ENCODE measurements at places on chromosomes 5 and 9.
A peak's percentile ranks its signal among the peaks of the same experiment; 100 is the strongest.

DNA sequence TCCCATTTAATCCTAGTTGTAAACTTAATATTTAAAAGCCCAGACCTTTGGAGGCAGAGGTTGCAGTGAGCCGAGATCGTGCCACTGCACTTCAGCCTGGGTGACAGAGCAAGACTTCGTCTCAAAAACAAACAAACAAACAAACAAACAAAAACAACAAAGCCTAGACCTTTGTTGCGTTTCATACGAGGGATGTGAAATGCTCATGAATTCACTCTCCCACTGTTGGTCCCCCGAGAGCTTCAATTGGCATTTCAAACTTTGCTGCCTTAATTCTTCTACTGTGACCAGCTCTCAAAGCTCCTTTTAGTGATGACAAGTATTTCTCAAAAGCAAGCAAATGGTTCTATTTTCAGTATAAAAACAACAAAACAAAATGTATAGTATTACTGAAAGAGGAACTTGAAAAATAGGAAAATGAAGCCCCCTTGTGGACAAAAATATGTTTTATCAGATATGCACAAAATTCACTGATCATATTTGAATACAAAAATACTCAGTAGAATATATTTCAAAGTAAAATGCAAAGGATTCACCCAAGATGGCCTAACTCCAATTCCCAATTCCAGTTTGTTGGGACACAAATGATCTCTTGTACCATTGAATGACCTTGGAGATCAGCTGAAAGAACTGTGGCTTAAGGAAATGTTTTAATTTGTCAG lies 140.4 kb downstream of the ESM1 start:
- peak; percentile 76 for DNase-seq

DNA sequence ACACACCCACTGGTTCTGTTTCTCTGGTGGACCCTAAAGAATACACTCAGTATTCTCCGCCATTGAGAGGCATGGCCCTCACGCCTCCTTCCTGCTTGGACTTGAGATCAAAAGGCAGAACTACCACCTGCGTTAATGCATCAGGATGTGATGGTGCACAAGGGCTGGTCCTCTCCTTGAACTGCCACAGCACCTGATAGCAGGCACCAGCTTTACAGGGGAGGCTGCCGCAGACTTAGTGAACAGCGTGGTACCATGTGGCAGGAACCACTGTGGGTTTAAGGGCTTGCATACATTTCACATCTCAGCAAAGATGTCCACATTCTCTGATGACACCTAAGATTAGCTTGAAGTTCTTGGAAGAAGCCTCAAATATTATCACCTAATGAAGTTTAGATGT lies 208.7 kb downstream of the GADD45G start:
- DNase-seq, result no peak

DNA sequence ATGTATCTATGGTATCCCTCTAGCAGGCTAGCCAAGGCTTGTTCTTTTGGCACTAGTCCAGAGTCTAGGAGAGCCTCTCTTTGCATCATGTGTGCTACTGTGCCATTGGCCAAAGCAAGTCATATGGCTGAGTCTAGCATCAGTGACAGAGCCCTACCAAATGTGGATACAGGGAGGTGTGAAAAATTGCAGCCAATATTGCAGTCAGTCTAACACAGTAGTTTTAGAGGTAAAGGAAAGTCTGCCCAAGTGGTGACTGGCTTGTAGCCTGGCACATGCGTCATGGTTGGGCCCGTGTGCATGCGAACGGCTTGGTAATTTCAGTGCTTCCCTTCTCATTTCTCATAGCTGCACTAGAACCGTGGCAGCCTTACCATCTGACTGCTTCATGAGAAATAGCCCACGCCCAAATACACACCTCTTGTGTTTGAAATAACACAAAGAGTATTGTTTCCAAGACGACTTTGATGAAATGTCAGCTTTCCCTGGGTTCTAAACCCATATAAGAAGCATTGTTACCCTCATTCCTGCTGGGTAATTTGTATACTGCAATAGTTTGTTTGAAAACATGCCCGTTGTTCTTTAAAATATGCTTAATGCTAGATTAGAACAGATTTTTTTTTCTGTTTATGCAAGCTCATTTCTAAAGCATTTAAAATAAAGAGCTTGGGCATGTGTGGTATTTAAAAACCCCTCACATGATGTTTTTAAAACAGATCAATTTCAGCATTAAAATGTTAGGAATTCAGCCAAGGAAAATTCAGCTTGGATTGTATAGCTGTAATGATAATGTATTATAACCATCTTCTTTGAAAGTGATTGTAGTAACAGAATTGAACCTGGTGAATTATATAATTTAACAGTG lies 113.2 kb downstream of the TLE4 start:
- DNase-seq, result no peak

DNA sequence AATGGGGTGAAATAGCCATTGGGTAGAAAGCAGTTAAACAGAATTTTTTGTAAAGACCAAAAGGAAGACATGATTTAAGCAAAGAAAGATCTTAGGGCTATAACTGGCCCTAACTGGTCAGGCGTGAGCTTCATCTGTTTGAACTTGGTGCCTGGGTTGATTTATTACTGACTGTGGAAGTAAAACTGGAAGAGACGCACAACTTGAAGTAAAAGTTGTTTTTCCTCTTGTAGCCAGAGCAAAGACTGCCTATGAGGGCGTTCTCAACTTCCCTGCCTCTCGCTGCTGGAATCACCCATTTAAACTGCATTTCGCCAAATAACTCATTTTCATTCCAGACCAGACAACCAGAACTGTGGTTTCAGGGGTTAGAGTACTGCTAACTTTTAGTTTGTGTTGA lies 1.5 kb downstream of the THBS4 start:
- DNase-seq, result no peak
